ENCODE measurements at places on chromosomes 12 and 14.

- DNase-seq = no peak
Observed at GRCh38 chr14:77148510-77149231, 7.1 kb upstream of the ZDHHC22 start.

- DNase-seq = no peak
Observed at GRCh38 chr12:15852383-15852782, 29.8 kb upstream of the STRAP start.

DNA sequence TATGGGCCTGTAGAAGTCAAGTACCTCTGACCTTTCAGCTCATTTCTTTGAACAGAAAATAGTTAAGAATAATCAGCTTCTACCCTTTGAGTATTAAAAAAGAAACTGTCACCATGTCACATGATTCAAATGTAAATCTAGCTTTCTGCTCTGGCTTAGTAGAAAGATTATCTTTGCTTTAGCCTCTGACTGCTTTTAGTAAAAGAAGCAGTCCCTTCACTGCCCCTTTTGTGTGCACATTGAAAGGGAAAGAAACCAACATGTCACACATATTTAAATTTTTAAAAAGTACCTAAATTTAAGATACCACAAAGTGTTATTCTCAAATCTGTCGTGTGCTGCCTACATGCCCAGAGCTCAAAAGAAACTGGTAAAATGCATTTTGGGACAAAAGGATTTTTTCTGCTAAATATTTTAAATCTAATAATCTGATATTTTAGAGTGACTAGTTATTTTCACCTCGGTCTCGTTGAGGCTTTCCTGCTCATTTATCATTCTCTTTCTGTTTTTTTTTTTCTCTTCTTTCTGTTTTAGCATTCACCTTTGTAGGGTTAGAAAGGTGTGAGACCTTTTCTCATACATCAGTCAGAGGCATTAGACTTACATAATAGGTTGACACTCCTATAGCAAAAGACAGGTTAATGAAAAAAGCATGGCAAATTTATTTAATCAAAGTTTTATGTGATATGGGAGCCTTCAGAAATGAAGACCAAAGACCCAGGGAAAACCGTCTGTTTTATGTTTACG, 41.3 kb downstream of the SLC16A7 start:
- DNase-seq = no peak

- no peak for DNase-seq
Observed at GRCh38 chr12:129230995-129231394, 377.7 kb downstream of the GLT1D1 start.

DNA sequence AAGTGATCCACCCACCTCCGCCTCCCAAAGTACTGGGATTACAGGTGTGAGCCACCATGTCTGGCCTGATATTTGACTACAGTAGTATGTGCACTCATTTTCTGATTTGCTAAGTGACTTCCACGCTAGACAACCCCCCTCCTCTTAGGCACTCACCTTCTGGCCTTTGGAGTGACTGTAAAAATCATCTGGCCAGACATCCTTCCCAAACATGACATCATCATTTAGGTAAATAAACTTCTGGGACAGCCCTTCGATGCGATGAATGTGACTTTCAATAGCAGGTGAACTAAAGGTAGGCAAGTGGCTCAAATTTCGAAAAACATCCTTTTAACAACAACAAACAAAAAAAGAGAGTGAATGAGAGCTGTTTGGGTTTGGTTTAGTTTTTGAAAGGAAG, 30.6 kb upstream of the SYCP3 start:
- no peak for DNase-seq

- DNase-seq = no peak
Observed at GRCh38 chr14:101508948-101509729, 52.2 kb upstream of the DIO3 start.

DNA sequence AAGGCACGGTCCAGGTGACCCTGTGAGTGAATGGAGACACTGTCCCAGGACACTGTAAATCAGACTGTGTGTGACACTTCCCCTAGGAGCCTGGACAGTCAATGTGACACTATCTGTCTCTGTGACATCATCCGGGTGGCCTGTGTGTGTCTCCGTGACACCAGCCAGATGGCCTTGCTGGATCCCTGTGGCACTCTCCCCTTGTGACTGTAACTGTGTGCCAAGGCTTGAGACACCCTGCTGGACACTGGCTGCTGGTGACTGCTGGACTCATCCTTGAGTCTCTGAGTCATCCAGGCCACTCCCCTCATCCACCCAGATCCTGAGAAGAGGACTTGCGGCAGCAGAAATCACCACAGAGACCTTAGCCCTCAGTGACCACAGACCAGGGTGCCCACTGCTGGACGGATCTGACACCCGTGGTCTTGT, 51.6 kb downstream of the MVK start:
- DNase-seq = no peak

DNA sequence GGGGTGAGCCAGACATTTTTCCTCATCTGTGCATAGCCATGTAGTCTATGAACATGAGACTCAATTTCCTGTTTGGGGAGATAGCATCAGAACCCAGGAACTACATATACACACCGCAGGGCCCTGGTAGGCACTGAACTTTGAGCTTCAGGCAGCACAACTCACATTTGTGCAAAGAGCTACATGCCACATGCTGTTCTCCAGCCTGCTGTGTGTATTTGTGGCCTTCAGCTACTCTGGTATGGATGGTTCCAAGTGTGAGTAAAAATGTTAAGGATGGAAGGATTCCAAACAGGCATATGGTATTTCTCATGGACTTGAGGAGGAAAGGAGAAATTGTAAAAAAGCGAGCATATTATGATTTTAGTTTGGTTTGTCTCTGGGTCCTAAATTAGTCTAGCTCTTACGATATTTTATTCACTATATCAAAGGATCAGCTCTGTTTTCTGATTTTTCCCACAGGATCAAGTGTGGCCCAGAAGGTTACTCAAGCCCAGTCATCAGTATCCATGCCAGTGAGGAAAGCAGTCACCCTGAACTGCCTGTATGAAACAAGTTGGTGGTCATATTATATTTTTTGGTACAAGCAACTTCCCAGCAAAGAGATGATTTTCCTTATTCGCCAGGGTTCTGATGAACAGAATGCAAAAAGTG, 422.4 kb upstream of the OR4E1 start:
- DNase-seq = peak; percentile 27

GRCh38 chr14:68865542-68865941, 72.7 kb upstream of the ZFP36L1 start:
- no peak for DNase-seq

DNA sequence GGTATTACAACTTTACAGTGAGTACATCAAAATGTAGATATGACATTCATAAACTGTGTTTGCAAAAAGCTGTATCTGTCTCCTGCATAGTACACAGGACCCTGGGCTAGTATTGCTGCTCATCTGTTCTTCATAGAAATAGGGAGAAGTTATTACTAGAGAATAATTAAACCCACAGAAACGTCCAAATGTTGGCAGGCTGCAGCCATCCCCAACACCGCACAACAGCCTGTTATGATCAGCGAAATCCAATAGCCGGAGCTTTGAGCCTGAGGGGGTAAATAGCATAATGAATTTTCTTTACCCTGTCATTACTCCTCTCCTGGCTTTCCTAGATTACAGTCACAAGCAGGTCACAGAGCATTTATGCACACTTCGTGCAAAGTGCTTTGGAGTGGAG, 178.0 kb downstream of the DACT1 start:
- DNase-seq = no peak

DNA sequence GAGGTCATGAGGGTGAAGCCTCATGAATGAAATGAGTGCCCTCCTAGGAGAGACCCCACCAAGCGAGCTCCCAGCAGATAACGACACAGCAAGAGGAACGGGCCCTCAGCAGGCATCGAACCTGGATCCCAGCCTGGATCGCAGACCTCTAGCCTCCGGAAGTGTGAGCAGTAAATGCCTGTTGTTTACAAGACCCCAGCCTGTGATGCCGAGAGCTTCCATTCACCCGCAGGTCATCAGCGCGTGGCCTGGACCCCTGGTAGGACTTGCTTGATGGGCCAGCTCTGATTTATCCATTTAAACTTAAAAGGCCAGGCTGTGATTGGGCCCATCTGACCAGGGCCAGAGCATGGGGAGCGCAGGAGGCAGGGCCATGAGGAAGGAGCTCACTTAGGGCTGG, 7.0 kb downstream of the TMEM179 start:
- no peak for DNase-seq

DNA sequence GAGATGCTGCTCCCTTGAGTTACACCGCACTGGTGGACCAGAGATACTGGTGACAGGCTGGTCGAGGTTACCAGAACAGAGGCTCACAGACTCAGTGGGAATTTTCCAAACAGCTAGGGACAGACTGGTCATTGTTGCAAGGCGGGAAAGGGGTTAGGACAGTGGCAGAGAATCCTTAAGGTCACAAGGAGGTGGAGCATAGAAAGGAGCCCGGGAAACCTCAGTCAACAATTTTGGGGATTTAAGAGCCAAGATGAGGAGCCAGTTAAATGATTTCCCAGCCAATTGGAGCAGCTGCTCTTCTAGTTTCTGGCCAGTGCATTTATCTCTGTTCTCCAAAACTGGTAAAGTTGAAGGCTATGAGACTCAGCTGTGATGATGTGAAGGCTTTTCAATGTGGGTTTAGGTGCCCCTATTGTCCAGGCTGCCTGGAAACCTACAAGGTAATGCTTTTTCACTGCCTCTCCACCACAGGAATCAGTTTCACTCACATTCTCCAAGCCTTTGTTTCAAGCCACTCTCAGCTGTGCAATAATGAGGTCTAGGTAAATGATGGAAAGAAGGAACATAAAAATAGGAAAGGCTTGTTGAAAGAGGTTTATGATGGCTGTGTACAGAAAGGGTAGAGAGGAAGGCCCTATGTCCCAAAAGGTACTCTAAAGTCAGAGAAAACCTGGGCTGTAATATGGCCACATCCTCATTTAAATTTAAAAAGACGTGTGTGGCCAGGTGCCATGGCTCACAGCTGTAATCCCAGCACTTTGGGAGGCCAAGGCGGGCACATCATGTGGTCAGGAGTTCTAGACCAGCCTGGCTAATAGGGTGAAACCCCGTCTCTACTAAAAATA, 7.0 kb upstream of the TNS2 start:
- no peak for DNase-seq

DNA sequence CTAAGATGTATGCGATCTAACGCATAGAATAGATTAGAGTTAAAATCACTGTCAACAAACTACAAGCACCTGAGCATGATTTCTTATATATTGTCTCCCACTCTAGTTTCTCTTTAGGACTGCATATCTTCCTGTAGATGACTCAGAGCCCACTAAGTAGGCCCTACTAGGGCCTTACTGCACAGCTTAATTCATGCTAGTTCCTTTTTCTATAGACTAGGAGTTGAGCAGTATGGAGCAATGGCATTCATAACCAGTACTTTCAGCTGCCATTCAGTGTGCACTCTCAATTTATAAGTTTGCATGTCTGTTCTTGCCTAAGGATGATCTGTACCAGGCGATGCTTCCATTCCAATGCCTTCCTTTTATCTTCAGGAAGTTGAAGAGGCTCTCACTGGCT, 103.5 kb downstream of the METTL25 start:
- no peak for DNase-seq

GRCh38 chr14:96852823-96853422, 55.7 kb downstream of the VRK1 start:
- no peak for DNase-seq

DNA sequence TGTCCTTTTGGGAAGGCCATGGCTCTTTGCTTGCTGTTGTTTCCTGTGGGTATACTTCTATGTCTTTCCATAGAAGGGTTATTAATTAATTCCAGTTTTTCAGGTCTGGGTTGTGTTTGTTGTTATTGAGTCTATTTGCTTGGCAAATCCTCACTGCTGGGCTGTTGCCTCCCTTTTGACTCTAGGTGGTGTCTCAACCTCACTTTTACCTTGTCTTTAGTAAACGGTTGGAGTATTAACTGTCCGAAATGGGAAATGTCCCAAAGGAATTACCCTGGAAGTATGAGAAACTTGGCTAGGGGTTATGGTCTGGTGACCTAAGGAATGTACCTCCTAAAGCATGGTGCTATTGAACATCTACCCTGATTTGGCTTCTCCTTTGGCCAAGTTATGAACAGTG, 16.7 kb downstream of the PRH1 start:
- DNase-seq = no peak

DNA sequence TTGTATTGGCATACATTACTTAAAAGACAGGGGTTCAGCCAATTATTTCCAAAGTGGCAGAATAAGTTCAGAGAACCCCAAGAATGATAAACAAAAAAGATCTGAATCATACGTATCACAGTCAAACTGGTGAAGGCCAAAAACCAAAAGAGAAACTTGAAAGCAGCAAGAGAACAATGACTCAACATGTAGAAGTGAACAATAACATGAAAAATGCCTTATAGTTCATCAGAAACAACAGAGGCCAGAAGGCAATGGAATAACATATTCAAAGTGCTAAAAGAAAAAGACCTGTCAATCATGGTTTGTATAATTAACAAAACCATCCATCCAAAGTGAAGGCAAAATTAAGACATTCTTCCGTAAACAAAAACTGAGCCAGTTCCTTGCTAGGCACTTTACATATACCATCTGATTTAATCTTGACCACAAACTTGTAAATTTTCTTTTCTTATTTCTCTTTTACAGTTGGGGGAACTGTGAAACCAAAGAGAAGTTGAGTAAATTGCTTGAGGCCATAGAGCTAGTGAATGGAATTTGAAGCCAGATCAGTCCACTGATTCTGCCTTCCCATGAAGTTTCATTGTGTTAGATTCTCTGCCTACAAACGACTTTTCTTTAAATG, 232.1 kb upstream of the SEL1L start:
- DNase-seq = no peak

DNA sequence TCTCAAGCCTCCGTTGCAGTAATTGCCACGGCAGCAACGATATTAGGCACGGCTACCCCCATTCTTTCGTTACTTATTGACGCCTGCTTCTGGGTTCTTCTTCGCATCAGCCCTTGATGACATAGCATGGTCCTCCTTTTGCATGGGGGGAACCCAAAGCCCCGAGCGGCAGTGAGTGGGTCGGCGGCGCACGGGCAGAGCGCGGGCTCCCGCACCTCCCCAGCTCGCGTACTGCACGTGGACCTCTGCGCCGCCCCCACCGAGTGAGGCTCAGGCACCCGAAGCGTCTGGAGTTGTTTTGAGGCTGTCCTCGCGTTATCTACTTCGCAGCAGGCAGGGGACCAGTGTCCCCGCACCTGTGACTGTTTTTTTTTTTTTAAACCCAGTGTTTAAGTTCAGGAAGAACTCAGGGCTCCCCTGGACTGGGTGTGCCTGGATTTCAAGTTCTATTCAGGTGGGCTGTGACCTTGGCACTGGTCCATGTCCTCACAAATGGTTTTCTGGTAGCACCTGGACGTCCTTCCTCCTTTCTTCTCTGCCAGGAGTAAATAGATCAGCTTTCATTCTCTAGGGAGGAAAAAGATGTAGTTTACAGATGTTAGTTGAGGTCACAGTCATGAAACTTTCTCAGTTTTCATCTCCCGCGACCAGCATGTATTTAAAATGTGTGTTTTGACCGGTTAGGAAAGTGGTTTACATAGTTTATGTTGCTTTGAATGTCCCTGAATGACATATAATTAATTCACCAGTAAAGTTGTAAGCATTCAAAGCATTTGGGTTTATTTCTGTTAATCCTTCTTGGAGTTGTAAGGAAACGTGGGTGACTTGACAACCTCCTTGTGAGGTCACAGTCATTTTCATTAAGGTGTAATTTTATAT, 1.4 kb upstream of the FOXN4 start:
- DNase-seq = peak; percentile 23

- peak; percentile 14 for DNase-seq
Observed at GRCh38 chr14:59328454-59328853, 136.7 kb downstream of the GPR135 start.
